ENCODE measurements at places on chromosomes 7 and 10.

GRCh38 chr10:101164020-101164419, 32.9 kb downstream of the TLX1 start:
- no peak for DNase-seq

DNA sequence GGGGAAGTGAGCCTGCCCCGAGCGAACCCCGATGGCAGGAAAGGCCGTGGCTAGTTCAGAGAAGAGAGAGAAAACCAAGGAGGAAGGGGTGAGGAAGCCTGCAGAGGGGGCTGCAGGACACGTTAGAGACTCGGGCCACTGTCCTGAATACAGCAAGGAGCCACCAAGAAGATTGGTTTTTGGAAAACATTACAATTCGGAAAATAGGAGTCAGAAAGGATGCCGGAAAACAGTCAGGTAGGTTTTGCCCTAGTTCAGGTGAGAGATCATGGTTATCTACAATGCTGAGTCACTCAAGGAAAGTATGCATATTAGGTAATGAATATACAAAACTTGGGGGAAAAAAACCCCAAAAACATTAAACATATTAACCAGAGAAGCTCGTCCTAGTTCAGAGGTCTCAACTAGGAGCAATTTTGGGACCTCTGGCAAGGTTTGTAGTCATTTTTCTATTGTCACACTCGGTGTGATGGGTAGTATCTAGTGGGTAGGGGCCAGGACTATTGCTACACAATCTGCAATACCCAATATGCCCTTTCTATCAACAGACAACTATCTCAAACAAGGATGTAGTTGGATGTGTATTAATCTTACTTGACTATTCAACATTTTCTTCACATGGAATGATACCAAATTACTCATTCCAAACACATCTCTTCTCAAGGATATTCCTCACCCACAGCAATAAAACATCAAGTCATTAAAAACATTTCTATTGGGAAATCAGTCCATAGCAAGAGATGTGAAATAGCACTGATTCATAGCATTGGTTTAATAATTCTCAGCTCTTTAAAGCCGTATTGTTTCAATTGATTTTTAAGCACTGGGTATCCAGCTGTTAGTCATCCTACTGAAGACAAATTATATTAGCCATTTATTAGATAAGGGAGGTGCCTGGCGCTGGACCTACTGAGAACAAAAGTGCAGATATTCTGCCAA, 74.4 kb upstream of the RSU1 start:
- DNase-seq = peak; percentile 62

DNA sequence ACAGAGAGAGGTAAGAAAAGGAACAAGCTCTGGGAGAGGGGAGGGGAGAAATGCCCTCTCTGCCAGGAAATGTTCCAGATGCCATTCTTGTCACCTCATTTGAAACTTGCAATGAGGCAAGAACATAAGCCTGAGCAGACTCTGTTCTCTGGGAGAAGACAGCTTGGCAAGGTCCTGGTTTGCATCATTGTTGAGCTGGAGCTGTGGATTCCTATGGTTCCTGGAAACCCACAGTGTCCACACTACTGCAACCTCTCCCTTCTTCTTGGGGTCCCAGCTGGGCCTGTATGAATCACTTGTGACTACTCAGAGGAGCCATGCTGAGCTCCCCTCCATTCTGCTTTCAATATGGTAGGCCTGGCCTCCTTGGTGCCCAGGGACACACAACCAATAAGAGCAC, 60.8 kb upstream of the HECTD2 start:
- DNase-seq = no peak

- peak; percentile 30 for DNase-seq
Measured at GRCh38 chr10:17756557-17757217, 4.7 kb downstream of the TMEM236 start.

GRCh38 chr7:6446838-6447580, 745 bp downstream of the DAGLB start:
- peak; percentile 40 for DNase-seq

DNA sequence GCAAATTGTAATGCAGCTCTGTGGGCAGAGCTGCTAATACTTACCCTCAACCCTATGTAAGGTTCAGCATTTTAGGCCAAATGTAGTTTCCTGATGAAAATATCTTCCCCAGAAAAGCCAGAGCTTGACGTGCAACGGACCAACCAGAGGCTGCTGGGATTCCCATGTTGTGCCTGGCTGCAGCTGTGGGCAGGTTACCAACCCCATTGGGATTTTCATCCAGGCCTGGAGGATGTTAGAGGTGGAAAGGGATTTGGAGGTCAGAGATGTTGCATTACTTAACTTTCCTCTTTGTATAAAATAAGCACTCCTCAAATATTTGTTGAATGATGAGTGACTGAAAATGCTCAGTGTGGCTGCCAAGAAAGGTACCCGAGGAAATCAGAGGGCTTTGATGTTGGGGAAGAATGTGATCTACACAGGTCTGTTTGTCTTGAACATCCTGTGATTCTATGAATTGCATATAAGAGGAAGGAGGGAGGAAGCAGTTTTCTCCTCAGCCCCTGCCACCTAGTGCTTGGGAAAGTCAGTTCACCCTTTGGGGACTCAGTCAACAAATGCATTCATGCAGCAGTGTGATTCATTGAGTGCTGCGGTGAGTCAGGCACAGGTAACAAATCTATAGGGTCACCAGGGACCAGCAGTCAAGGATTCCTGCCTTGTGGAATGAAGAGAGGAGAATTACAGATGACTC, 487.2 kb downstream of the RPS24 start:
- peak; percentile 6 for DNase-seq

DNA sequence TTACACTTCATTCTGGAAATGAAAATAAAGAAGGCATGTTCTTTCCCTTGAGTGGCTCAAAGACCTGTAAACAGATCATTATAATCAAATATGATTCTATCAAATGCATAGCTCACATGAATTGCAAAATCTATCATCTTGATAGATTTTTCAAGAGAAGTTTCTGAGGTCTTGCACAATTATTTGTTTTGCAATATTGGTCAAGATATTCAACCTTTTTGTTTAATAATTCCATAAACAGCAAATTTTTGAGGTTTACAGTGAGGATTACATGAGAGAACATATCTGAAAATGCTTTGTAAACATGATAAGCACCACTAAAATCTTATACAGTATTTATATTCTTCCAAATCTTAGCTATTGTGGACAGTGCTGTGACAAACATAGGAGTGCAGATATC, 160.8 kb downstream of the HDAC9 start:
- no peak for DNase-seq

DNA sequence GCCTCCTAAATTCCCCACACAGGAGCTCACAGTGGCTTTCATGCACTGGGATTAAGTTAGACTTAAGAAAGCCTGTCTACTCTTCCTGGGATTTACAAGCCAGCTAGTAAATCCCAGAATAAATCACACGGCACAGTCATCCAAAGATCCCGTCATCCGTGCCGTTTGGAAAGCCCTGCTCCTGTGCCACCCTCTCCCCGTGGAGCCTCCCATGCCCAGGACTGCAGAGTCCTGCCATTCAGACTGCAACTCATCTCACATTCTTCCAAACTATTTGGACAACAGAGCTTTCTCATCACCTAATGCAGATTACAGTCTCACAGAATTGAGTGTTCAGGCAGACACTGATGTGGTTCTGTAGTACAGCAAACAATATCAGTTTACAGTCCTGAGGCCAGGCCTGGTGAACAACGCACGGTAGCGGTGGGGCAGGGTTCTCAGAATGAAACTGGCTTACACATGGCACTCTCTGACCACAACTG, 166.5 kb downstream of the EGFR start:
- peak; percentile 64 for DNase-seq

DNA sequence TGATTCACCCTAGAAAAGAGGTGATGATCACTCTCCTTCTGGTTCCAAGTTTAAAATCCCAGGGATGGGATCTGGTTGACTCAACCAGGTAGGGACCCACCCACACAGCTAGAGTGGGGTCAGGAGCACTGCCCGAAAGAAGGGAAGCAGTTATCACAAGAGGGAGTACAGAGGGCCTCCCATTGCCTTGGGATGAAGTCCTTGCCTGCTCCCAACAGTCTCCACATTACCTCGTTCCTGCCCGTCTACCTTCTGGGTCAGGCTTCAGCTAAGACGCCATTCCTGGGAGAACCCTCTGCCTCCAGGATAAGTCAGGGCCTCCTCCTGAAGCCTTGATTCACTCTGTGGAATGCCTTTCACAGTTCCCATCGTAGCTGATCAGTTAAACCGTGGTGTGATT, 23.8 kb downstream of the ZMIZ2 start:
- DNase-seq = no peak

DNA sequence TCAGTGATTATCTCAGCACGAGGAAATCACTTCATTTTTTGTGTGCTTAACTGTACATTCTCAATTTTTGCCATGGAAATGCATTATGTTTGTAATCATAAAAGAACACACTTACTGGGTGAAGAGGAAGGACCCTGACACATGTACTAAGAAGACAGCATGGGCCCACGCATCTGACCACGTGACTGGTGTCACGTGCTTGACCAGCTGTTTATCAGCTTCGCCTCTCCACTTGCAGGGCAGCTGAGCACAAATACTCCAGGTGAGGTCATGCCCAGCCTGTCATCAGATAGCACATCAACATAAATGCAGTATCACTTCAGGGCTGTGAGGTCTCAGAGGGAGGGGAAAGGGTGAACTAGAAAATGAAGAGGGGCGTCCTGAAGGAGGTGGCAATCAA, 179.8 kb downstream of the EBF3 start:
- no peak for DNase-seq

DNA sequence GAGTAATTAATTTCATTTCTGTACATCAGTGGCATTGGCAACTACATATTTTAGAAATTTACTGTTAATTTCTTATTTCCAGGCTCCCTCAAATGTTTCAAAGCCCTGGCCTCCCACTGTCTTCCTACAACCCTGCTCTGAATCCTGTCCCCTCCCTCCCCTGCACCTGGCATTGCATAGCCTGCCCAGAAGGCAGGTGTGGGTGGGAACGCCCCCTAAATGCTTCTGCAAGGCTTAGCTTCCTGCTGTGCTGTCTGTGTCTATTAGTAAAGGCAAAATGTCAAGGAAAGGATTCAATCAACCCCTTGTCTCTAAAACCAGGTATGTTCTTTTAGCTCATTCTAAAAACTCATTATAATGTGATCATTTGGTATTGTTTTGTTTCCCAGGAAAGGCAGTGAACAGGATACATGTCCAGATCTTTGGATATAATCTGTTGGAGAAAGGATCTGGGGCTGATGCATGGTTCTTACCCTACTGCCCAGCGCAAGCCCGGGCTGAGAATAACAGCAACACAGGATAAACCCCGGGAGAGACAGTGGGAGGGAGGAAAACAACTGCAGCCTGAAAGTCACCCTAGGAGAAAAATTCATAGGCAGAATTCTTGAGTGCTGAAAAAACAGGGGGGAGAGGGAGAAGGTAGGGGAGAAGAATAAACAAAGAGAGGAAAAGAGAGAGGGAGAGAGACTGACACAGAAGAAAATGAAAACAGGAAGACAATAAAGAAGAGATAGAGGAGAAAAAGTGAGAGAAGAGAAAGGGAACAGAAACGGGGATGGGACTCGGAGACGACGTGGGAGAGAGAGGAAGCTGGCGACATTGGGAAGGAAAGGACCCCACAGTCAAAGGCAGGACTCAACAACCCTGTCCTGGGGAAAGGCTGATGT, 589 bp downstream of the ZNF488 start:
- DNase-seq = no peak

DNA sequence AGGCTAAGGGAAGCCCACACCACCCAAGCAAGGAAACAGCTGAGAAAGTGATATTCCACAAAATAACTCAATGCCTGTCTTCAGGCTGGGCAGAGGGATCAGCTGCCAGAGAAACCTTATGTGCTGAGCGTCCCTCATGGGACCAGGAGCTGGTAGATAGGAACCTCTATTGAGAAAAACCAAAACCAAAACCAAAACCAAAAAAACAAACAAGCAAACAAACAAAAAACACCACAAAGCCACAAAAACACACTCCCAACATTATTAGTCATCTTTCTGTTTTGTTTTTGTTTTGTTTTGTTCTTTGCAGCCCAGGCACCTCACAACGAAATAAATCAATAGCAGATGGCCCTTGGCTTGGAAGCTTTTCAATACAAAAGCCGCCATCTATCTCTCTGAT, 760.8 kb upstream of the CELF2 start:
- DNase-seq = no peak

- DNase-seq = no peak
Measured at GRCh38 chr7:130877236-130877990, 143.4 kb upstream of the KLF14 start.

GRCh38 chr10:107413971-107414370, 249.5 kb upstream of the SORCS1 start:
- no peak for DNase-seq

DNA sequence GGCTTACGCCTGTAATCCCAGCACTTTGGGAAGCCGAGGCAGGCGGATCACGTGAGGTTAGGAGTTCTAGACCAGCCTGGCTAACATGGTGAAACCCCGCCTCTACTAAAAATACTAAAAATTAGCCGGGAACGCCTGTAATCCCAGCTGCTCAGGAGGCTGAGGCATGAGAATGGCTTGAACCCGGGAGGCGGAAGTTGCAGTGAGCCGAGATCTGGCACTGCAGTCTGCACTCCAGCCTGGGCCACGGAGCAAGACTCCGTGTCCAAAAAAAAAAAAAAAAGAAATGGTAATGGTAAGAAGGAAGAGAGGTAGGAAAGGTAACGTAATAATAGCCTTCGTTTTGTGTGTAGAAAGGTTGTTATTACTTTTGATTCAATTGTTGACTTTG, 1.2 kb downstream of the HSPA14 start:
- peak; percentile 10 for DNase-seq

DNA sequence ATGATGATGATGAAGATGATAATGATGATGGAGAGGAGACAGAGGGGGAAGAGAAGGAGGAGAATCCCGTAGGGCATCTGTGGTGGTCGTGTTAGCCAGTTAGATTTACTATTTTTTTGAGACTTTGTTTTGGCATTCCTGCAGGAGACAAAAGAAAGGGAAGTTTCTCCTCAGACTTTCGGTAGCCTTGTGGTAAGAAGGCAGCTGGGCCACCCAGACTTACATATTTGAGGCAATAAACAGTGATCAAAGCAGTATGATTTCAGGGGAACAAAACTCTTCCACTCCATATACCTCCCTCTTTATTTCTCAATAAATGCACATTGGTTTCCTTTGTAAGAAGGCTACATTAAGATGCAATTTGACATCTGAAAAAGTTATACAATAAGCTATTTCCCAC, 32.4 kb upstream of the BICC1 start:
- DNase-seq = no peak

DNA sequence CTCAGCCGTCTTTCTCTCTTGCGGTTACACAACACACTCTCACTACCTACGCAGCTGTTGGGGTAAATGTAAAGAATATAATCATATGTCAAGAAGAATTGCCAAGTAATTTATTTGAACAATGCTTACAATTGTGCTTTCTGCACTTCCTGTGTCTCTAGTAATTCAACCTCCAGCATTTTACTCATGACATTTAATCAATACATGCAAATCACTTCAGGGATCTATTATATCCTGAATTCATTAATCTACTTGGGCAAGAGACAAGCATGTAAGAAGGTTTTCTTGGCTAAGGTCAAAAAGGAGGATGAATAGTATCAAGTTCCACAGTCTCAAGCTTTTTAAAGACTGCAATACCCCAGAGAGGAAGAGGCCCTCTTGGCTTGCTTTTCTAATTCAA, 562.9 kb upstream of the ADARB2 start:
- no peak for DNase-seq

- DNase-seq = no peak
Measured at GRCh38 chr7:55026086-55026790, 7.4 kb downstream of the EGFR start.

- DNase-seq = no peak
Measured at GRCh38 chr7:25482631-25483030, 254.3 kb upstream of the NPVF start.

- no peak for DNase-seq
Measured at GRCh38 chr7:94391726-94392392, 2.8 kb upstream of the COL1A2 start.
